ENCODE measurements at places on chromosomes 1 and 21. TPM values are rescaled to one million over a fixed set of nuclear protein-coding genes. Genes with fewer than 3 reads are reported as not detected.

The RIPK4 gene
- total RNA-seq = 16.3 TPM

The ADGRL4 gene
- total RNA-seq = not detected

The F11R gene
- total RNA-seq = 30.7 TPM

The LINGO4 gene
- not detected for total RNA-seq

The DNM3 gene
- total RNA-seq = 0.53 TPM

The IPO9 gene
- total RNA-seq = 41.7 TPM

The RAVER2 gene
- total RNA-seq = 4.8 TPM

The CPLANE2 gene
- total RNA-seq = 3.7 TPM

The CENPS gene
- total RNA-seq = 29.3 TPM

The KIFAP3 gene
- total RNA-seq = 13.8 TPM

The F5 gene
- 0.05 TPM for total RNA-seq

The APCS gene
- total RNA-seq = not detected

The HCRTR1 gene
- total RNA-seq = 0.04 TPM

The FAM72A gene
- 11.2 TPM for total RNA-seq

The CA14 gene
- total RNA-seq = not detected

The PLA2G2A gene
- not detected for total RNA-seq

The KCNJ10 gene
- not detected for total RNA-seq

The CAMTA1 gene
- 73.5 TPM for total RNA-seq

The C1orf210 gene
- total RNA-seq = not detected

The OR2L3 gene
- total RNA-seq = not detected

The DOCK7 gene
- total RNA-seq = 13.8 TPM

The DPM3 gene
- 73.6 TPM for total RNA-seq

Data from A549 treated with CORT108297 at 1 μM for 4 hours (cell line).